Stimulated activated CD8-positive, alpha-beta memory T cell treated with anti-CD3 and anti-CD28 coated beads, Interleukin-7, amount 100 ng/mL, for 4 hours (primary cell): ENCODE measurements at places on chromosomes 16 and 17.

- DNase-seq, result peak; percentile 47
These were observed 857 bp upstream of the STAT5A start for GRCh38 chr17:42287305-42287976.

DNA sequence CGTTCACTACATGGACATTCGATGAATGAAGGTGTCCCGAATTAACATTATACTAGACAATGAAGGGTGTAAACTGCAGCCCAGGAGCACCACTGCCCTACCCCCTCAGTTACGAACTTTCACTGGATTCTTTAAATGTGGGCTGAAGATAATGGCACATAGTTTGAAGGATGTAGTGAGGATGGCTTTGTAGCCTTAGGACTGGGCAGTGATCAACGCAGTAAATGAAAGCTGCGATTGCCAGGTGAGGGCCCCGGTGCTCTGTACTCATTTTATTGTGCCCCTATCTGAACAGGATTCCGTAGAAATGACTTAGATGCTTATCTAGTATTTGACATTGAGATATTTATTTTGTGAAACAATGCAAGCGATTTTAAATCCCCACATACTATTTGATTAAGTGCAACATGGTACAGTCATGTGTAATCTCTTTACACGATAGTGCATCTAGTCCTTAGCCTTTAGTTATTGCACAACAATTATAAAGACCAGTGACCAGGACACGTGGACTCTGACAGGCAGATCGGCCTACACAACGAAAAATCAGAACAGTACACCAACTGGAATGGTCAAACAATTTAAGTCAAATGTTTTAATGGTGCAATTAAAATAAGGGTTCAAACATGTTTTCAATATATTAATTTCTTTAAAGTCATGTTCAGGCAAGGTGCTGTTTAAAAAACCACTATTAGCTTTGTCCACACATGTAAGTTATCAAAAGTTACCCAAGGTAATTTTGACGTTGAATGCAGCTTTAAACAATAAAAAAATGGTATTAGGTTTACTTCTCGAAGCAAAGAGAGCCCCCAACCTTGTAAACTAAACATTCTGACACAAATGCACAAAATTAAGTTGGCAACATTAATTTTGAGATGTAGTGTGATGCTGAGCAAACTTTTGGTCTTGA lies 17.4 kb upstream of the ERN1 start:
- DNase-seq, result no peak

GRCh38 chr17:78082988-78083387 lies 45.6 kb downstream of the TMC6 start:
- no peak for DNase-seq

GRCh38 chr16:79412783-79413225 lies 187.7 kb downstream of the MAF start:
- no peak for DNase-seq

DNA sequence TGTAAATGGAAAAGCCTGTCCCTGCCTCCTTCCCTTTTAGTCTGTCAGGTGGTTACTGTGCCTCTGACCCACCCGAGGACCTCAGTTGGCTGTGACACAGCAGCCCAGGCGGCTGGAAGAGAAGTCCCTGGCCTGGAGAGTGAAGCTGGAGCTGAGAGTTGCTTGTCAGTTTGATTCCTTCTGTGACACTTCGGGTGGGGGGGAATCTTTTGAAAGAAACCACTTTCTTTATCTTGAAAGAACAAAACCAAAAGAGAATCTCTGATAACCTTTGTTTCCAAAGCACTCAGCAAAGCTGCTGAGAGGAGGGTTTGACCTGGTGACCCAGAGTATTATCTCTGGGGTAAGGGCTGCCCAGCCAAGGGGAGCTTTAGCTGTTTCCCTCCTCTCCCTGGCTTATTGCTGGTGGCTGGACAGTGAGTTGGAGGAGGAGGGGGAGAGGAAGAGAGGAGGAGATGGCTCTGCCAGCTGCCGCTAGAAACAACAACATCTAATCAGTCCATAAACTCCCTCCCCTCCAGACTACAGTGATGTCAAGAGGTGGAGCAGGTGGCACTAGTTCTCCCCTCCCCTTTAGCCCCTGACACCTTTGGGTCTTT lies 34.0 kb downstream of the YPEL2 start:
- DNase-seq, result no peak

- no peak for DNase-seq
These were observed 28.2 kb downstream of the ADAMTS18 start for GRCh38 chr16:77406680-77407079.
